Fibroblast of skin of left quadriceps (primary cell): ENCODE measurements at places on chromosomes 13 and 19.

GRCh38 chr13:111521030-111521429 lies 200.6 kb downstream of the TEX29 start:
- DNase-seq = no peak

DNA sequence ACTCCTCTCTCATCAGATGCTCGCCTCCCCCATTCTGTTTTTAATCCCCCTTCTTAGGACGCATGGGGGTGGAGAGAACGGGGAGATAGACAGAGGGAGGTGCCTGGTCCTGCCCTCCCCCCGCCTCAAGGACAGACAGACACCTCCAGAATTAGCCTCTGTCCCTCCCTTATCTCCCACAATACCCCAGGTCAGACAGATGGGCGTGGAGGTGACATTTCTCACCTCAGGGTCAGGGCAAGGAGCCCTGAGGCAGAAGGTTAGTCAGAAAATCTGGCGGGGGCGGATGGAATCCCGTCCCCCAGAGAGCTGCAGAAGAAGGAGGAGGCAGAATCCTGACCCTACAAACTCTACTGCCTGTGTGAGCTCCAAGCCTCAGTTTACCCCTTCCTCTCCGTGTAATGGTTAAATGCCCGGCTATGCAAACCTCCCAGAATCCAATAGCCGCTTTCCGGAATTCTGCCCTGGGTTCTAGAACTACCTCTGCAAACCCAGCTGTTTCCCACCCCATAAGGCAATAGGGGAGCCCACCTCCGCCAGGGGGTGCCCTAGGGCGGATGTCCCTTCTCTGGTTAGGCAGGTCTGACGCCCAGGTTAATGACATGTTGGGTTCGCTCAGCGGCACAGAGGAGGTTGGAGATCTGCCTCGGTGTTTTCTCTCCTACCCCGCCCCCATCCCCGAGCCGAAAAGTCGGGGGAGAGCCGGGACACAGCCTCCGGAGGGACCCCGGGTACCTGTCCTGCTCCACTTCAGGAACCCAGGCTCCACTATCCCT lies 900 bp downstream of the PPP1R13L start:
- no peak for DNase-seq

DNA sequence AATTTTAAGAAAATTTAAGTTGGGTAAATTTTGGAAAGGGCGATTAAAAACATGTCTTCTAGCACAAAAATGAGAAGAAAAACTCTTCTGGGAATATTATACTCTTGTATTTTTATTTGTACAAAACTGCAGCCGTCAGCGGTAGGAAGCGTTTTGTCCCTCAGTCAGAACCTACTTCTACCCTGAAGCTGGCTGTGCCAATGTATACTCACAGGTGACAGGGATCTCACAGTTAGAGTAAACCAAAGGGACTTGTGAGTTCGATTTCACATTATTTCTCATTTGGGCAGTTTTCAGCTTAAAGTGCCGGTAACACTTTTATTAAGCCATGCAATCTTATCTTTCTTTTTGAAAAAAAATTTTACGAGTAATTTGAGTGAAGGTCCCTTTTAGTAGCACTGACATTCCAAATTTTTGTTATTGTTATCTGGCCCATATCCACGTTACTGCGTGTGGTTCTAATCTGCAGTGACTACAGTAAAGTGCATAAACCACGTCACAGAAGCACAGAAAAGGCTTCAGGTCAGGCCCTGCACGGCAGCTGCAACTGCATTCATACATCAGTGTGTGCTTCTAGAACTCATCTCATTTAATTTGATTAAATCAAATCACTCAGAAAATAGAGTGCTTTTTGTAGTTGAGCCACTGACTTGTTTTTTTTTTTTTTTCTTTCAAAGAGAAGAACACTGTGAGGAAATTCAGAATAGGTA lies 387.3 kb downstream of the LIG4 start:
- no peak for DNase-seq

GRCh38 chr13:53460796-53461195 lies 432.2 kb downstream of the OLFM4 start:
- DNase-seq = no peak

DNA sequence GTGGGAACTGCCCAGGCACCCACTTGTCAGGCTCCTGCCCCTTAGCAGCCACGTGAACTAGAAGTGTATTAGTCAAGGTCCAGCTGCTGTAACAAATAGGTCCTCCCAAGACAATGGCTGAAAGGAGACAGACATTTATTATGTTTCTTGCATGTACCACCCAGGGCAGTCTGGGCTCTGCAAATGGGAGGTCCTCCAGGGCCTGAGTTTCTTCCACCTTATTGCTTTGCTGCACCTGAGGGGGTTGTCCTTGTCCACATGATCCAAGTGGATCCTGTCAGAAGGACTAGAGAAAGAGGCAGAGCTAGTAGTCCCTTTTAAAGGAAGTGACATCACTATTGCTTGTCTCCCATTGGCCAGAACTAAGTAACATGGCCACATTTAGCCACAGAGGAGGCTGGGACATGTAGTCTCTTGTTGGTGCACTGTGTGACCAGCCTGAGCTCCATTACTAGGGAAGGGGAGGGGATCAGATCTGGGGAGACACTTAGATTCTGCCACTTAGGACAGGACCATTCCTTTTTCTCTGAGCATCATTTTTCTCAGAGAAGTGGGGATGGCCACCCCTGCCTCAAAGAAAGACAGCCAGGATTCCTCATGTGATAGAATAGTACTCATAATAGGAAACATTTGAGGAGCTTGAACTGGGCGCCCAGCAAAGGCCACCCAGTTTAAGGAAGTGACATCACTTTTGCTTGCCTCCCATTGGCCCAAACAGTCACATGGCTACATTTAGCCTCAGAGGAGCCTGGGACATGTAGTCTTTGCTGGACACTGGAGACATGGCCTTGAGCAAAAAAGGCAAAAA lies 15.1 kb downstream of the CC2D1A start:
- DNase-seq = no peak

DNA sequence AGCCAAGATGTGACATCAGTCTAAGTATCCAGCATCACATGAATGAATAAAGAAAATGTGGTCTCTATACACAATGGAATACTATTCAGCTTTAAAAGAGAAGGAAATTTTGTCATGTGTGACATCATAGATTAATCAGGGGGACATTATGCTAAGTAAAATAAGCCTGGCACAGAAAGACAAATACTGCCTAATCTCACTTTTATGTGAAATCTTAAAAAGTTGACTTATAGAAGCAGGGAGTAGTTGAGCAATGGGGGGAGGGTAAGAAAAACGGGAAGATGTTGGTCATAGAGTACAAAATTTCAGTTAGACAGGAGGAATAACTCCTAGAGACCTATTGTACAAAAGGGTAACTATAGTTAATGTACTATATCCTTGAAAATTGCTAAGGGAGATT lies 10.4 kb upstream of the LCP1 start:
- DNase-seq = no peak

DNA sequence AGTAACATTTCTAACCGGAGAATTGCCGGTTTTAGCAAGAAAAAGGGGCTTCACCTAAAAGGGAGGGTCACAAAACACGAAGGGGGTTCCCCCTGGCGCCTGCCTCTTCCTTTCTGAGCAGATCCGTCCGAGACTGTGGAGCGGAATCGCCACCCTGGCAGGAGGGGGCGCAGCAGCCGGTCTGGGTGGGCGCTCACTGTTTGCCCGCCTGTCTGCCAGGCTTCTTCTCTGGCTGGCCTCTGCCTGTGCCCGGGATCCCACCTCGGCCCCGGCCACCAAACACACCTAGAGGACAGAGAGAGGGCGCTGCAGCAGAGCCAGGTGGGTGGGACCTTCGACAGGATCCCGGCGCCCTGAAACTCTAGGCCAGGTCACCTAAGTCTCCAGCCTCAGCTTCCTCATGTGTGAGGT lies 15.6 kb downstream of the LSM4 start:
- DNase-seq = no peak

- DNase-seq = no peak
Measured at GRCh38 chr13:75375329-75375728, 106.6 kb downstream of the TBC1D4 start.

- no peak for DNase-seq
Measured at GRCh38 chr19:55258476-55258827, 365 bp downstream of the PPP6R1 start.
